ENCODE measurements at places on chromosomes 16 and 17.

GRCh38 chr16:19188406-19188805 is 20.4 kb downstream of the SYT17 start:
- DNase-seq, result no peak

DNA sequence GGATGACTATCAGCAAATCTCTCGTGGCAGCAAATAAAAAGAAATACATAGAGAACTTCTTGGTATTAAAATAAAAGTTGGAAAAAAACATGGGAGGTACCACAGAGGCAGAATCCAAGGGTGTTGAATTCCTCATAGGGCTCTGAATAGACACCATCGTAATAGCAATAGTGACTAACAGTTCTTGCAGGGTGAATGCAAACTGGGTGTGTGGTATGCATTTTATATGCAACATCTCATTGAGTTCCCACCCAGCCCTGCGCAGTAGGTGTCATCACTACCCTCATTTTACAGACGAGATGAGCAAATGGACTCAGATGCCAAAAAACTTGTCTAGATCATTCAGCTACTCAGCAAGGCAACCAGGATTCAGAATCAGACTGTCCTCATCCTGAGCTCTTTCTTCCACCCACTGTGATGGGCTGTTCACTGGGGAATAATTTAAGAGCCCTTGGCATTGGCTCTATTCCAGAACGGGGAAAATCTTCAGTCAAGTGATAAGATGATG is 354.6 kb upstream of the CDH11 start:
- no peak for DNase-seq

DNA sequence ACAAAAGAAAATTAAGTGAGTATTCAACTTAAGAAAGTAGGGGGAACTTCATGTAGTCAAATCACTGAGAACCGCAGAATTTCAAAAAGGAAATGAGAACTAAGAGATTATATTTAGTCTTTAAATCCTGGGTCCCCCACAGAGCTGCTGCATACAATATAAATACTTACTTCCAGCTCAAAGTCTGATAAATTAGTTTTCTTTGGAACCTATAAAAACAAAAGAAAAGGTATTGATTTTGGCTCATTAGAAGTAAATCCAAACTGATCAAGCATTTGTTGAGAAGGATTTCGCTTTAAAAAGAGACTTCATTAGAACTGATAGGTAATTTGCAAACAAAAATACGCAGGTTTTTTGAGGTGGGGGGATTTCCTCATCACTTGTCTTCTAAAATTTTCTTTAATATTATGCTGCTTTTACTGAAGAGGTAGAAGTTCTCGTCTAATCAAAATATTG is 21.9 kb downstream of the PARN start:
- no peak for DNase-seq

DNA sequence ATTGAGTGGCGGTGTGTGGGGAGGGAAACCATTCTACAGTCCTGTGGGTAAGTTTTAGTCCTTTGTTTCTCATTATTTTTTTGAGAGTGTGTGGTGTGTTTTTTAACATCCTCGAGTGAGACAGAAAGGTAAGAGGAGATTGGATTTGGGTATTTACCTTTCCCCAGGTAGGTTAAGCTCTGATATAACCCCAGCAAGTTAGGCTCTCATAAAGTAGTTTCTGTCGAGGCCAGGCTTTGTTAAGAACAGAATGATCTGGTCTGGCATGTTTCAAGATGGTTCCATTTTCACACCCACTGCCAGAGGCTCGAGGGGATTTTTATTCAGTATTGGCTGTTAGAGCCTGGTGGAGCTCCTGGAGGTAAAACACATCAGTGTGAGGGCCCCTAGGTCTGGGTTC is 62.9 kb downstream of the BCAS3 start:
- no peak for DNase-seq

DNA sequence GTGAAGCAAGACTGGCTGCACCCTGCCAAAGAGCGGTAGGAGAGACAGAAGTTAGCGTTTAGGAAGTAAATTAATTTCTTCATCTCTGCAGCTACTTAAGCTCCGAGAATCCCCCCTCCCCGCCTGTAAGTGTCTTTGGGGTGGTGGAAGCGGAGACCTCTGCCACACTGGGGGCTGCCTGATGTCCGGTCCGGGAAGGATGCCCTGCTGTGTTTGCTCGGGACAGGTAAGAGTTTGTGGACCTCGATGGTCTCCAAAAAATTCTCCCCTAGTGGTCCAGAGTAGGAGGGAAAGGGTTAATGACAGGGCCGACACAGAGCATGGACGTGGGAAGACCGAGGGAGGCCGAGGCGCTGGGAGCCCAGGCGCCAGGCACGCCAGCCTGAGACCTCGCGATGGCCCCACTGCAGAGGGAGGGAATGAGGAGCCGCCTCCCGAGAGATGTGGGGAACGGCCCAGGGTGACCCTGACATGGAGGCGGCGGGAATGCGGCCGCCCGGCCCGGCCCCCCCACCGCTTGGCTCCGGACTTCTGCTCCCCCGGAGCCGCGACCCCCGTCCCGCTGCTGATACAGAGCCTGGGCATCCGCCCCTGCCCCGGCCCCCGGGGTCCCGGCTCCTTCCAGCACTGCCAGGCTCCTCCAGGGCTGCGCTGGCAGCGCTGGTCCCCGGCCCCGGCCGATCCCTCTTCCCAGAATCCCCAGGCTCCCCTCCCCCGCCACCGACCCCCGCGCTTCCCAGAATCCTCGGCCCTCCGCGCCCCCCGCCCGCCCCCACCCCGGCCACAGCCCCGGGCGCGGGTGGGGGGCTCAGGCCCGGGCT is 680 bp downstream of the ZNF629 start:
- DNase-seq, result no peak

DNA sequence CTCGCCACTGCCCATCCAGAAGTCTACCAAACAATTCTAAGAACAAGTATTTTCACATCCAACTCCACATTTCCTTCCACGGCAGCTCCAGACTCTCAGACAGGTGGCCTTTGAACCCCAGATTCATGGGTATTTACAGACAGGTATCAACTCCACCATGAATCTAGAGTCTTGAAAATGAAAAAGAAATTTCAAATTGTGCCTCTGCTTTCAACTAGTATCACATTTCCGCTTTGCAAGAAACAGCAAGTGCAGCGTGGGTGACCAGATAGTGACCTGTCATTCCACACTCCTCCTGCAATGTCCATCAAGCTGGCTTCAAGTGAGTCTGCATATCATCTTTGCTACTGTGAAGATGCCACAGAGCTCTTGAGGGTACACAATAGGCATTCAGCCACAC is 232.4 kb upstream of the RPL38 start:
- no peak for DNase-seq

DNA sequence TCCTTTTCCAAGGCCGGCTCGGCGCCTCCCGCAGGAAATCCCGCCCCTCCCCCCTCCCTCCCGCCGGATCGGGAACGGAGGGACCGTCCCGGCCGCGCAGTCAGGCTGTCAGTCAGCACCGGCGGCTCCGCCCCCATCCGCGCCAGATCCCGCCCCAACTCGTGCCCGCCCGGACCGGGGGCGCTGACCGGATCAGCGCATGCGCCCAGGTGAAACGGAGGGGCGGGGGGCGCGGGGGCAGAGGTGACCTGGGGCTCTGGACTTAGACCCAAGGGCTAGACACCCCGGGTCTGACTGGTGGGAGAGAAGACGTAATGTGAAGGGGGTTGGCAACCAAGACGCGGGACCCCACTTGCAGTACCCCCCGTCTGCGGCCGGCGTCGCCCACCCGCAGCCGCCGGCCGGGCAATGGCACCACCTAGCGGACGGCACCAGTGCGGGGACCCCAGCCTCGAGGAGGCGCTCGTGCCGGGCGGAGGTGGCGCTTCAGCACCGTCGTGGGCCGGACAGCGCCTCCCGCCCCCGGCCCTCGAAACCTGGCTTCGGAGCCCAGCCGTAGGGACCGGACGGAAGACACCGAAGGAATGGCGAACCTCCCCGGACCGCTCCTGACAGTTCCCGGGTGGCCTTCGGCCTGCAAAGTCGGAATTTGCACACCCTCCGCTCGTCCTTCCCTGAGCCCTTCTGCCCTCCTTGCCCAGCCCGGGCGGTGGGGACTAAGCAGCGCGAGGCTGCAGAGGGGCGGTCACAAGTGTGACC is at the start of gene CASKIN2:
Gene CASKIN2 (minus strand): TSS at position 42 of the 759 bp plus-strand sequence. CDS start 1,733 bp downstream, outside the sequence.
- peak; percentile 80 for DNase-seq

- DNase-seq, result no peak
These were observed 3.9 kb upstream of the MARVELD3 start for GRCh38 chr16:71622088-71622487.

DNA sequence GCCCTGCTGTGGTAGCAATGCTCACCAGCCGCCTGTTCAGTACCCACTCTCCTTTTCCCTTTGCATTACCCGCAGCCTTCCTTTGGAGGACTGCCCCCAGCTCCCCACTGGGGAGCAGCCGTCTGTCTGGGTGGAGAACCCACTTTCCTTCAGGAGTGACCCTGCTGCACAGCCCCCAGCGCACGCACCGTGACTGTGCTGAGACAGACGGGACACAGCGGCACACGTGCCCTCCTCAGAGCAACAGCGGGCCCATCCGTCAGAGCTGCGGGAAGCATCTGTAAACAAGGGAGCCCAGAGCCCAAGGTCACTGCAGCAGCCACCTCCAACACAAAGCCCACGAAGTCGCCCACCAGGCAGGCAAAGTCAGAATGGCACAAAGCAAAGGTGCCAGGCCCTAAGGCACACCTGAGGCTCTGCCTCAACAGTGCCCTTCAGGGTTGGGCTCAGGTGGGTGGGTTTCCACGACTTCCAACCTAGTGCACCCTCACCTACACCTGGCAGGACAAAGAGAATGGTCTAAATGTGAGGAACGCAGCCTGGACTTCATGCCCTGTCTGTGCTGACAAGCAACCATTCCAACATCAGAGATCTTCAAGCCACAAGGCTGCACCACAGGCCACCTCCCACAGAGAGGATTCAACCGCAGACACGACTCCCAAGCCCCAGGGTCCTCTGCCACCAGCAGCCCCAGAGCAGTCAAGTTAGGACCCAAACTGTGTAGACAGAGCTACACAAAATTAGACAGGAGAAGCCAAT is 9.9 kb downstream of the AXIN1 start:
- no peak for DNase-seq

GRCh38 chr16:54645345-54645744 is 285.3 kb upstream of the IRX5 start:
- DNase-seq, result no peak

GRCh38 chr16:18983565-18984434 is at the start of gene TMC7:
Gene TMC7 (plus strand): TSS chr16:18983934. CDS start chr16:18984064, 130 bp downstream.
- DNase-seq, result peak; percentile 22

GRCh38 chr17:50835301-50836234 is at the start of gene WFIKKN2:
Gene WFIKKN2 (plus strand): TSS chr17:50835586. CDS start chr17:50835938, 352 bp downstream.
- no peak for DNase-seq

DNA sequence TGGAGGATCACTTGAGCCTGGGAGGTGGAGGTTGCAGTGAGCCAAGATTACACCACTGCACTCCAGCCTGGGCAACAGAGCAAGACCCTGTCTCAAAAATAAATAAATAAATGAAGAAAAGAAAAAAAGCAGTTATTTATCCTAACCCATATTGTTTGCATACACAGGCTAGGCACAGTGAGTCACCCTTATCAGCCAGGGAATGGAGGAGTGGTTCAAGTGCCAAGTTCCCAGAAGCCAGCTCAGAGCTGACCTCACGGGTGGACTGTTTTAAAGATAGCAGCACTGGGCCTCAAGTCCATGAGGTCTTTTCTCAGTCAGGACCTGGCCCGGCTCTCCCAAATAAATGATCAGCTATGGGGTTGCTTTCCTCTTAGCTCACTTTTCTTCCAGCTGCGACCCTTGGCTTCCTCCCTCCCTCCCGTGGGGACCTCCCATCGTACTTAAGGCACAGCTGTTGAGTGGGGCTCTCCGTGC is 22.6 kb upstream of the MGAT5B start:
- DNase-seq, result no peak

GRCh38 chr17:58436805-58437239 is 19.5 kb upstream of the RNF43 start:
- DNase-seq, result no peak
